ENCODE measurements at places on chromosomes 3 and 15. TPM values are rescaled to one million over a fixed set of nuclear protein-coding genes. Genes with fewer than 3 reads are reported as not detected.

The MELTF gene
- 2.2 TPM for polyA plus RNA-seq

The ITIH1 gene
- not detected for polyA plus RNA-seq

The DGKG gene
- 0.38 TPM for polyA plus RNA-seq

The CFAP100 gene
- not detected for polyA plus RNA-seq

The MKRN2OS gene
- polyA plus RNA-seq: 0.10 TPM

Measured in adipose tissue (tissue), 3 donors.